ENCODE measurements at places on chromosomes 3 and 15.

- no peak for DNase-seq
Measured at GRCh38 chr3:42778644-42779043, 5.6 kb upstream of the CCDC13 start.

DNA sequence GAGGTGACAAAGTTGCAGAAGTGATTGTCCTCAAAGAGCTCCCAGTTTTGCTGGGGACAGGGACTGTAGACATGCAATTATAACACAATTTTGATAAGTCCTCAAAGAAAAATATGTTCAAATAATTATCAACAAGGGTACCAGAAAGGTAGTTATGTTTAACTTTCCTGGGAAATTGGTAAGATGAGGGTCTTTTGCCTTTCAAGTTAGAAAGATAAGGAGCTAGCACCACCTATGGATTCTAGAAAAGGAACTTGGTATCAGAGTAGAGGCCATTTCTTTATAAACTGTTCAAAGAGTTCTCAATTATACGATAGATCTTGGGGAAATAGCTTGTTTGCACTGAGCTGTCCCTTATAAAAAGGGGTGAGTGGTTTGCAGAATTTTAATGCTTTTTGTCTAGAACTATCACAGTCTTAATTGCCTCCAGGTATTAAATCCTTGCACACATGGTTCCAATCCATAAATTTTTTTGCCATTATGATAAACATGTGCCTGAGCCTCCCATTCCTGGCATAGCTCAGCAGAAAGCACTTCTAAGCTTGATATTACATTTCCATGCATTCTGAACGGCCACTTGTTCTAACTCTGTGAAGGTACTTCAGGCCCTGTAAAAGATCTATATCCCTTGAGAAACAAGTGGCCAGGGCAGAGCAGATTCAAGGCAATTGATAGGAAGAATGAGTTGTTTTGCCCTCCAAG lies 247.5 kb upstream of the LRIG1 start:
- DNase-seq: no peak

GRCh38 chr3:7934362-7934761 lies 567.3 kb upstream of the LMCD1 start:
- DNase-seq: no peak

DNA sequence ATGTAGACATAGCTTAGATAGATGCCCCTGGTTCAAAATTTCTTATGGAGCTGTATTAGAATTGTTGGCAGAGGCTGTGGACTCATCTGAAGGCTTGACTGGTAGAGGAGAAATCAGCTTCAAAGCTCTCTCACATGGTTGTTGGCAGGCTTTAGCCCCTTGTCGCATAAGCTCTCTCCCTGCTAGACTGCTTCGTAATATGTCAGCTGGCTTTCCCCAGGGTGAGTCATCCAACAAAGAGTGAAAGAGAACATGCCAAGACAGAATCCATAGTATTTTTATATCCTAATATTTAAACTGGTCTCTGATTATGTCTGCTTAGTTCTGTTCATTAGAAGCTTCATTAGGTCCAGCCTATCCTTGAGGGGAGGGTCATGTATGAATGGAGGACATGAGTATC lies 427.4 kb upstream of the NAALADL2 start:
- DNase-seq: no peak

DNA sequence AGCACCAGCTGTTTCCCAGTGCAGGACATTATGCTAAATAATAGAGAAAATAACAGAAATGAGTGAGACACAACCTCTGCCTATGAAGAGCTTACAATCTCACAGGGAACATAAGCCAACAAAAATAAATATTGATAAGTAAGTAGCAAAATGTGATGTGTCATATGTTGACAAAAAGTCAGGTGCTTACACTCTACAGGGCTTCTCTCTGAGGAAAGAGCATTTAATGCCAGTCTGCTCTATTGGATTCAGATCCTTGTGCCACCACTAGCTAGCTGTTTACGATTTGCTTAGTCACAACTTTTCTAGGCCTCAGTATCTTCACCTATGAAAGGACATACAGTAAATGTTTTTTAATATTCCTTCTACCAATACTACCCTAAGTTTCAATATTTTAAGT lies 500.9 kb upstream of the NAALADL2 start:
- no peak for DNase-seq

DNA sequence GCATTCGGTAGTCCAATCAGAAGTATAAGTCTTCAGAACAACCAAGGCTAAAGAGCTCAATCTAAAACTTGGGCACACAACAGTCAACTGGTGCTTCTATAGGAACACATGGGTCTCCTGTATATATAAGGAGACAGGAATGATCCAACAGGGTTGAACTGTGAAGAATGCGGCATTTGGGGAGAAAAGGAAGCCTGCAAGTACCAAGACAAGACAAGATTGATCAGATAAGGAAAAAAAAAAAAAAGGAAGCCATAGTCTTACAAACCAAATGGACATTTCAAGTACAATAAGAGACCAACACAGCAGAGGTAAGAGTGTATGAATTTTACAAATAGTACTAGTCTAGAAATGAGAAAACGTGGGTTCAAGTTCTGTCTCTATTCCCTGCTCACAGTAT lies 6.5 kb downstream of the CPEB1 start:
- DNase-seq: no peak

DNA sequence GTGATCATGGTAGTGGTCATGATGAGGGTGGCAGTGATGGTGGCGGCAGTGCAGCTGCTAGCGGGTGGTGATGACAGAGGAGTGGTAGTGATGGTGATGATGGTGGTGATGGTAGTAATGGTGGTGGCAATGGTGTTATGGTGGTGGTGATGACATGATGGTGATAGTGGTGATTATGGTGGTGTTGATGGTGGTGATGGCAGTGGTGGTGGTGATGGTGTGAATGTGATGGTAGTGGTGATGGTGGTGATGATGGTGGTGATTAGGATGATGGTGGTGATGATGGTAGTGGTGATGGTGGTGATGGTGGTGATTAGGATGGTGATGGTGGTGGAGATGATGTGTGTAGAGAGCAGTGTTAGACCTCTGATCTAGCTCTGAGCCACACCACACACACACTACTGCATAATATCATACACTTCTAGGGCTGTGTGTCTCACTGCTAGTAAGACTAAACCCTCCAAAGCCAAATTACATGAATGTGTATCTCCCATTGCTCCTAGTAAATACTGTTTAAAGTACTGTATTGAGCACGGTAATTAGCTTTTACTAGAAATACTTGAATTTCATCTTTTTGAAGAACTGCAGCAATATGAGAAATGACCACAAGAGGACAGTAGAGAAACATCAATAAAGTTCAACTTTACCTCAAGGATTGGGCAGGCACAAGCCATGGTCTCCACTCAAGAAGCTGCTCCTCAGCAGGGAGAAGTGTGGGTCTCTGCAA lies 28.8 kb downstream of the TMED3 start:
- no peak for DNase-seq

GRCh38 chr15:89358435-89358754 lies 23.8 kb upstream of the POLG start:
- DNase-seq: no peak

- DNase-seq: no peak
Measured at GRCh38 chr15:57785959-57786358, 79.4 kb downstream of the POLR2M start.

GRCh38 chr3:123295171-123295900 lies 93.6 kb downstream of the SEC22A start:
- DNase-seq: no peak

DNA sequence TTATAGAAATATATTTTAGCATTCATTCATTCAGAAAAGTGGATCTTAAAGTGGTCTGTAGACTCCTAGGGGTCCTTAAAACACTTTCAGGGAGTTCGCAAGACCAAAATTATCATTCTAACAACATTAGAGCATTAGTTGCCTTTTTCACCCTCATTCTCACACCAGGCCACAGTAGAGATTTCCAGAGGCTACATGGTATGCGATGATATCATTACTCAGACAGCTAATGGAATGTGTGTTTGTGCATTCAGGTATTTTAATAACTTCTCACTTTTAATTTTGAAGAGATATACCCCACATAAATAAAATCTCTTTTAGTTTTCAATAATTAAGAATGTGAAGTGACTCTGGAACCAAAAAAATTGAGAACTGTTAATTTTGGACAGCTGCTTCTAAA lies 206.9 kb downstream of the NSUN3 start:
- no peak for DNase-seq

- no peak for DNase-seq
Measured at GRCh38 chr3:188446014-188446413, 292.1 kb downstream of the LPP start.

DNA sequence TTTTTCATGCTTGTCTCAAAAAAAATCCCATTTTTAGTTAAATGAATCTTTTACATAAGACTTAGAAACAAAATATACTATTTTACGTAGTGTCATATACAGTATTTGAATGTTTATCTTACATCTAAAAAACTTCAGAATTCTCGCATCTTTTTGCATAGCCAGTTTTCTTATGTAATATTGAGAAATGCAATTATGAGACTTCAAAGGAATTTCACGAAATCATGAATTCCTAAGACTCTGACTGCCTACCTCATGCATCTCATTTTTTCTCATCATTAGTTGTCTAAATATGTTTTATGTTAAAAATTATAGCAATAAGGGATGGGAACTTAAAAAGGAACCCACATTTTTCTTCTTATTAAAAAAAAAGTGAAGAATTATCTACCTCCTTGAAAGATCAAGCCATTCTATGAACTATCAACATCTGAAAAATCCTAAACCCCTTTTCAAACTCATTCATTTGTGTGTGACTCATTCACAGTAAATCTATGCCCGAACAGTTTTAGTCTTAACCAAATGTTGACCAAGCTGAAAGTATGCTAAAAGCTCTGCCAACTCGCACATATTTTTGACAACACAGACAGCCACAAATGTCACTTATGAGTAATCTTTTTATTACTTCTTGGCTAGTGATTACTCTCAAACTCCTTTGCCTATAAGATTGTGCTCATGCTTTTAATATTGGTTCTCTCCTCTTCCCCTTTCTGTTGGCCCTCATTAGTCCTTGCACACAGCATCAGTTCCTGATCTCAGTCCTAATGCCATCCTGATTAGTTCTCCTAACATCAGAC lies 115.9 kb downstream of the DCLK3 start:
- DNase-seq: no peak

DNA sequence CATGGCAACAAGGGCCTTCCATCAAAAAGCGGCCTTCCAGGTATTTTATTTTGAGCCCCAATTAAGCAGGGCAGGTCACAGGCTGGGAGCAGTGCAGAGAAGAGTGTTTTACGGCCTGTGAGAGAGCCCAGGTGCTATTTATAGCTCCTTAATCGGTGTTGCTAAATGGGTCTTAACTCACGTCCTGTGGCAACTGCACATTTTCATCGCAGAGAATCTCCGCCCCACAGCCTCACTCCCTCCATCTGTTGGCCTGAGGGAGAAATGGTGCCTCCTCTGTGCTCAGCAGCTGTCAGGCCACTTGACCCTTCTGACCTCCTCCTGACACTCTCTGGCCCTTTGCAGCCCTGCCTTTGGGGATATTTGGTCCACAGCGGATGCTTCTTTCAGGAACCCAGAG lies 58.6 kb downstream of the SPSB4 start:
- DNase-seq: no peak

GRCh38 chr15:74384566-74384880 lies 17.1 kb upstream of the CYP11A1 start:
- DNase-seq: no peak

DNA sequence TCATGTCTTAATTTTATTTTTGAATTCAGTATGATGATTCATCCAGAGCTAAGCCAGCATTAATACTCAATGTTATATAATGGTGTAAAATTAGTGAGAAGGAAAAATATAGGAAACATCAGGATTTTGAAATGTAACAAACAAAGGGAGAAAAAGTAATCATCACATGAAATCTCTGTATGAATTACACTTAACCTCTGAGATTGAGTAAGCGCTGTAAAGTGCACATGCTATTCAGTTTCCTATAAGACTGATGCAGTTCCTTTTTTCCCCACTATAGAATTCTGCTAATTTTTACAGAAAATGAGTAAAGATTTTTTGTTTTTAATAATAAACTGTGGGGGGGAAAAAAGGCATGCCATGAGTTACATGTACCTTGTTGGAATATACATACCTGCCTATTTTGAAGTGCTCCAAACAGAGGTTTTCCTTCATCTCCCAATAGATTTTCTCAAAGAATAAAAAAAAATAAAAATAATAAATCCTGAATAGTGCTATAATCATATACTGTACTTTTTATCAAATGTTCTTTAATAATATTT lies 64.0 kb upstream of the TTBK2 start:
- no peak for DNase-seq

DNA sequence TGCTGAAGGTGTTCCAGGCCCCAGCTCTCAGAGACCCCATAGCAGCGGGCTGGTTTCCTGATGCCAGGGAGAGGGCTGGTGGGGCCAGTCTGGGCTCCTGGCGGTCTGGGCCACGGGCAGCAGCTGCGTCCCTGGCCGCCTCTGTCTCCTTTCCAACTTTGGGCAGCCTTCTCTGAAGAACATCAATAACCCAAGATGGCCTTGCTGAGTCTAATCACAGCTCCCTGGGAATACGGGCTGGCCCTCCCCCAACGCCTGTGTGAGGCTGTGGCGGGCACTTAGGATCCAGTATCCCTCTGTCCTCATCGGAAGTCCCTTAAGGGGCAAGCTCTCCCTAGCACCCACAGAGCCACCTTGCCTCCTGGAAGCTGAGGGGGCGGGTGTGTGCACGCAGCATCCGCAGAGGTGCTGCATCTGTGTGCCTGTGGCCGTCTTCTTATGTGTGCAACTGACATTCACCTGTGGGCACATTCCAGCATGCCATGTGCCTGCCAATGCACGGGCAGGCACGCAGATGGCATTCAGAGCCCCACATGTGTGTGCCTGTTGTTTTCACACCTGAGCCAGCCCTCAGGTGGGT lies 2.1 kb downstream of the ATP2B2 start:
- DNase-seq: no peak

DNA sequence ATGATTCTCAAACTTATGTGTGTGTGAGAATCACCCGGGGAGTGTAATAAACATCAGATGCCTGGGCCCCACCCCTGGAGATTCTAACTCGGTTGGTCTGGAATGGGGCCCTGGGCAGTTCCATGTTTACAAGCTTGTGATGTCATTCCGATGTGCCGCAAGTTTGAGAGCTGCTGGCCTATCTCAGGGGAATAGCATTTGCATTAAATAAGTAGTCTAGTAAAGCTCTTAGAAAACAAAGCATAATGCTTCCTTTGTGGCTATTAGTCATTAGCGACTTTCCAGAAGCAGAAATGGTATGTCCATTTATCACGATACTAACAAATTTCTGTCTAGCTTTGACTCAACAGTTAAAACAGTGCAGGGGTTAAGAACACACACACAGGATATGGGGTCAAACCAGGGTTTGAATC lies 20.9 kb downstream of the PGBD4 start:
- DNase-seq: no peak
